Putamen (tissue), 1 donor: ENCODE measurements at places on chromosomes 5 and 9.
A peak's percentile ranks its signal among the peaks of the same experiment; 100 is the strongest.

GRCh38 chr5:98975223-98975622 lies 46.4 kb upstream of the CHD1 start:
- no peak for DNase-seq

DNA sequence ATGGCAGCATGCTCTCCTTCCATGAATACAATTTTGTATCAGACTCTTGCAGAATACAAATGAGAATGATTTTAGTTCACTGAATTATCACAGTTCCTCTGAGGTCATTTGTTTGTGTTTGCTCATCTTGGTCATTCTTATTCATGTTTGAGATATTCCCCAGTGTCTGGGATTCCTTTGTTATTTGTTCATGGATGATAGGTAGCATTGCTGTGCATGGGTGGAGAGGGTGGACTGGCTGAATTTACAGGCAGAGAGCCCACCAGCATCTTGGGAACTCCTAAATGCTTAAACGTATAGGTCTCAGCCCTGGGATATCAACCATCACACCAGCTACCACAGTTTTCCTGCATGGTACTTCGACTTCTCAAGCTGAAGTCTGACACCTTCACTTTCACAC lies 459.8 kb downstream of the CCDC171 start:
- no peak for DNase-seq

- no peak for DNase-seq
These were observed 16.0 kb upstream of the SHC3 start for GRCh38 chr9:89194421-89195130.

- no peak for DNase-seq
These were observed 48.3 kb downstream of the ATPSCKMT start for GRCh38 chr5:10201223-10201868.

GRCh38 chr5:78757269-78758053 lies 108.9 kb upstream of the LHFPL2 start:
- DNase-seq, result no peak

GRCh38 chr9:28961623-28962022 lies 1388.3 kb upstream of the C9orf72 start:
- no peak for DNase-seq

- DNase-seq, result no peak
These were observed 94.5 kb downstream of the TMC1 start for GRCh38 chr9:72615931-72616330.

GRCh38 chr5:154356020-154356655 lies 89.7 kb upstream of the SAP30L start:
- DNase-seq, result no peak

DNA sequence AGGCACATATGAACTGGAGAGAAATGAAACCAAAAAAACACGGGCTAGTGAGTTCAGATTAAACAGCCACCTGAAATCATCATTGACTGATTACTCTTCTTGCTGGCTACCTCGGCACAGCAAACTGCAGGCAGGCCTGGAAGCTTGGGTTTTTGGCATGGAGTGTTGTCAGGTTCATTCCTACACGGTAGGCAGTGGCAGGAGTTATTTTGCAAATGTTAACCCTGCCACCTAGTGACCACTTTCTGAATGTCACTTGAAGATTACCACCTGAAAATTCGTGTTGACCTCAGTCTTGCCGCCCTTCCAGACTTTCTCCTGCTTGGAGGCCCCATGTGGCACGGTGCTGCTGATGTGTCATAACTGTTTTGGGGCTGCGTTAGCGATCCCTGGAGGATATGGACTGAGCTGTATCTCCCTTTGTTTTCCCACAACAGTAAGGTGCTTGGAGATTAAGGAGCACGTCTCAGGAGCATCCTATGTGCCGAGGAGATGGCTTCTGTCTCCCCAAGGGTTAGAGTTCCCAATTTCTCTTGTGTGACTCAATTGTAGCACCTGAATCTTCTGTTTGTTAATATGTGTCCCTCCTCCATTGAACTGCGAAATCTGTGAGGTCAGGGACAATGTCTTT lies 12.7 kb upstream of the CD180 start:
- peak; percentile 68 for DNase-seq

- DNase-seq, result no peak
These were observed 17.9 kb upstream of the STRBP start for GRCh38 chr9:123286324-123286723.

GRCh38 chr5:118430076-118430475 lies 558.3 kb downstream of the DTWD2 start:
- no peak for DNase-seq

- no peak for DNase-seq
These were observed 188.6 kb upstream of the ZNF608 start for GRCh38 chr5:124935065-124935464.

DNA sequence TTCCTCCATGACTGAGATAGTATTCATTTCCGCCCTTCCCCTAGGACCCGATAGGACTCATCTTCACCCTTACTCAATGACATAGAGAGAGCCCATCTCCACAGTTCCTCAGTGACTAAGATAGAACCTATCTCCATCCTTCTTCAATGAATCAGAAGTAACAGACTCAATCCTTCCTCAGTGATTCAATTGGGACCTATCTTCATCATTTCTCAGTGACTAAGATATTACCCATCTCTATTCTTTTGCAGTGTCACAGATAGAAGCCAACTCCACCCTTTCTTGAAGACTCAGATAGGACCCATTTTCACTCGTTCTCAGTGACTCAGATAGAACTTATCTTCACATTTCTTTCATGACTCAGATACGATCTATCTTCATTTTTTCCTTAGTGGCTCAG lies 164.6 kb downstream of the FBXO4 start:
- no peak for DNase-seq

GRCh38 chr9:84502066-84502465 lies 161.5 kb upstream of the SLC28A3 start:
- DNase-seq, result no peak

- no peak for DNase-seq
These were observed 121.1 kb downstream of the LHX2 start for GRCh38 chr9:124132671-124133147.

DNA sequence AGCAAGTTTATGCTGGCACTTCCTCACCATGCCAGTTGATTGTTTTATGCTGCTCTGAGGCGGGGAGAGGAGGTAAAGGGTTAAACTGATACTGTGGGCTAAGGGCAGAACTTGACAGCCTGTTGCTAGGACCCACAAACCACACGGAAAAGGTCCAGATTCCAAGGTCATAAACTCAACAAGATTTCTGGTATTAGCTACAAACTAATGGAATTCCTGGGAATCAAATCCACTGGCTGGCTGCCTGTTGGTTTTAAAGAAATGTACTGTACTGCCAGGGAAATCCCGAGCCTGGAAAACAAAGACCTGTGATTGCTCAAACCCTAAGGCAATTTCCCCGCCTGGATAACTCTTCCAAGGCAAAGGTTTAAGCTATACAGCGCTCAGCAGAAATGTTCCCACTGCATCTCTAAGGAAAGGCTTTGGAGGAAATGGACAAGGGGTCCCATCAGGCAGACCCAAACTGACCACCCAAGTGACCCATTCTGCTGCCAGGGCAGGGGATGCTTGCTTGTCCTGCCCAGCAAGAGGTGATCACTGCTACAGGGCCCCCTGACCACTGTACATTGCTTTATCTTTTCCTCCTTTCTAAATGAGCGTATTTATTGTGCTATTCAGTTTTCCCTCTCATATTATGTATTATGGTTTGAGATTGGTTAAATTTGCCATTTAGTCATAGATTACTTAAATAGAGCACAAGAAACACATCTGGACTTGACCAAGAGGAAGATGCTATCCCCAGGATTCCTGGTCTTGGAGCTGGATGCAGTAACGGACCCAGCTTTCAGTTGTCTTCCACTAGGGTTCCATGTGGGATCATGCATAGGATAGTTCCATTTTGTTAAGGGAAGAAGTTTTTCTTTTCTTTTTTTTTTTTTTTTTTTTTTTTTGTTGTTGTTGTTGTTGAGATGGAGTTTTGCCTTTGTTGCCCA lies 124.3 kb downstream of the SUSD1 start:
- no peak for DNase-seq

- no peak for DNase-seq
These were observed 208.6 kb upstream of the BRINP1 start for GRCh38 chr9:119577881-119578280.

GRCh38 chr5:90882448-90882847 lies 323.9 kb downstream of the ADGRV1 start:
- DNase-seq, result no peak

DNA sequence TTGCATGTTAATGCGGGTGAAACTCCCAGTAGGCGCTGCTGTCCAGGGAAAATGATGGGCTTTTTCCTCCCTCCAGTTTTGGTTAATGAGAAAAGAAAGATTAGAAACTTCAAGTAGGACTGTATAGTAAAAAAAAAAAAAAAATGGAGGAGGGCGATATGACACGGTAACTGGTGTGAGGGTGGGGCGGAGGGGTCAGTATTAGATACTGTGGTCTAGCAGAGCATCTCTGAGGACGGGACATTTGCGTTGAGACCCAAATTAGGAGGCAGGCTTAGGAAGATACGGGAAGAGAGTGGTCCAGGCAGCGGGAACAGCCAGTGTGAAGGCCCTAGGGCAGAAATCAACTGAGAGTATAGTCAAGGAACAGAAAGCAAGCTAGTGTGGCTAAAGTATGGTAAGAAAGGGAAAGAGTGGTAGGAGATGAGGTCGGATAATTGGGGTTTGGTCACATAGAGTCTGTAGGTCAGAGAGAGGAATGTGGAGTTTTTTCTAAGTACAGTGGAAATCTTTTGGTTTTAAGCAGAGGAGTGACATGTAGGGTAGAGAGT lies 707 bp downstream of the RMND5B start:
- DNase-seq, result no peak

DNA sequence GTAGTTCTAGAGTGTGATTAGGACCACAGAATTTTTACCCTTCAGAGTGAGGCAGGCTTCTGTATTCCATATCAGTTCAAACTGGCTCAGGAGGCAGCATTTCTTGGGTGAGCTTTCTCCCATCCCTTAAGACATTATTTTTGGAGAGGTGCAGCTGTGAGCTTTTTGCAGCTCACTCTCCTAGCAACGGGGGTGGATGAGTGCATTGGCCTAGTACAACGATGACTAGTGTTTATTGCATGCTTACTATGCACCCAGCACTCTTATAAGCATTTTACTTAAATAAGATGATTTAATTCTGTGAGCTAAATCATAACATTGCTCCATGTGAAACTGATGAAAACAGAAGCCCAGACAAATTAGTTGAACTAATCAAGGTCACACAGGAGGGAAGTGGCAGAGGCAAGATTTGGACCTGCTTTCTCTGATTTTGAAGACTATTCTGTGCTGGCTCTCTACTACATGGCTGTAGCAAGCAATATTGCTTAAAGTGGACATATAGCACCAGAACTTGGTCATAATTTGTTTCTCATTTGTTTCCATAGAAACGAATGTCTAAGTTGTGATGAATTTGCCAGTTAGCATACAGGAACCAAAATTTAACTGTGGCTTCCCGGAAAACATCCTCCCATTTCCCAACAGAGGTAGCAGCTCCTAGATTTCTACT lies 372.1 kb upstream of the RIOK2 start:
- DNase-seq, result no peak

DNA sequence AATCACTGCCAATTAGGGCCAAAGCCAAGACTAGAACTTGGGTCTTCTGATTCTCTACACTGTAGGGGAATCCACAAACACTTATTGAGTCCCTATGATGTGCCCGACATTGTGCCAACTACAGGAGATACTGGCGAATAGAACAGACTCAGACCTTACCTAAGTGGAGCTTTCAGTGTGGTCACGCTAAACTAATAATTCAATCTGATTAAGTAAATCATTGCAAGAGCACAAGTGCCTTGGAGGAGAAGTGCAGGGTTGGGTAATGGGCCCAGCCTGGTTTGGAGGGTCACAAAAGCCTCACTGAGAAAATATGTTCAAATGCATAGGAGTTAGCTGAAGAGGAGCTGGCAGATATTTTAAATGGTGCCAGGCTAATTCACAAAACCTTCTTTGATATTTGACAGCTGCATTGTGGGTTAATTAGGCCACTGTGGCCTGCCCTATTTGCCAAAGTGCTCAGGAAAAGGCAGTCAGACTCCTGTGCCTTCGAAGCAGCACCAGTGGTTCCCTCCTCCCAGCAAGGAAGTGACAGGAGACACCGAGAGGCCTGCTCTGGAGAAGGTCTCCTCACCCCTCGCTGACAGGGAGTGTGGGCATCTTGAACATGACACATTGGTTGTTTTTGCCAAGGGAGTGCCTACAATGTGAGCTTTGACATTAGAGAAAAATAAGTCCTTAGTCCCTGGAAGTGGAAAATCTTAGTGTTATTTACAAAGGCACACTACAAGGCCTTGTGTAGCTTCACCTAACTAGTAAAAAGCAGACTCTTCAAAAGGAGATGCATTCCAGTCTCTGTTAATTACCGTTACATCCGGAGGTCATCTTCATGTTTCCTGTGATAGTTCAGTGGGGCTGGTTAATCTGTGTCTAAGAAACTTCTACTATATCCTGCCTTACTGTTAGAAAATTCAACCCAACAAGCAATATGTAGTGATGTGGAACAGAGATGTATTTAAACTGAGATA lies 24.1 kb upstream of the TRAF1 start:
- no peak for DNase-seq
